ENCODE measurements at places on chromosomes 4 and X. TPM values are rescaled to one million over a fixed set of nuclear protein-coding genes. Genes with fewer than 3 reads are reported as not detected.

DNA sequence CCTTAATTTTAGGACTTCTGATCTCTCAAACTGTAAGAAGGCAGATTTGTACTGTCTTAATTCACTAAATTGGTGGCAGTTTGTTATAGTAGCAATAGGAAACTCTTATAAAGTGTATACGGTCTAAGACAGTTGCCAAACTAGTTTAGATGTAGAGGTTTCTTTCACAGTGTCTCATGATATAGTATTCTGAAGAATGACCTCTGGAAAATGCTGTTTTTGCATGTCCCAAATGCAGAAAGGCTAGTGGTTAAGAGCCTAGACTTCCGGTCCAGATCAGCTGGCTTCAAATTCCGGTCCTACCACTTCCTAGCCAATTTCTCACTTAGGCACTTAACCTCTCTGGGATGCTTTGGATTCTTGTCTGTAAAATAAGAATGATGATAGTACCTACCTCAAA lies 538.5 kb downstream of the CENPC start:
- no peak for DNase-seq

DNA sequence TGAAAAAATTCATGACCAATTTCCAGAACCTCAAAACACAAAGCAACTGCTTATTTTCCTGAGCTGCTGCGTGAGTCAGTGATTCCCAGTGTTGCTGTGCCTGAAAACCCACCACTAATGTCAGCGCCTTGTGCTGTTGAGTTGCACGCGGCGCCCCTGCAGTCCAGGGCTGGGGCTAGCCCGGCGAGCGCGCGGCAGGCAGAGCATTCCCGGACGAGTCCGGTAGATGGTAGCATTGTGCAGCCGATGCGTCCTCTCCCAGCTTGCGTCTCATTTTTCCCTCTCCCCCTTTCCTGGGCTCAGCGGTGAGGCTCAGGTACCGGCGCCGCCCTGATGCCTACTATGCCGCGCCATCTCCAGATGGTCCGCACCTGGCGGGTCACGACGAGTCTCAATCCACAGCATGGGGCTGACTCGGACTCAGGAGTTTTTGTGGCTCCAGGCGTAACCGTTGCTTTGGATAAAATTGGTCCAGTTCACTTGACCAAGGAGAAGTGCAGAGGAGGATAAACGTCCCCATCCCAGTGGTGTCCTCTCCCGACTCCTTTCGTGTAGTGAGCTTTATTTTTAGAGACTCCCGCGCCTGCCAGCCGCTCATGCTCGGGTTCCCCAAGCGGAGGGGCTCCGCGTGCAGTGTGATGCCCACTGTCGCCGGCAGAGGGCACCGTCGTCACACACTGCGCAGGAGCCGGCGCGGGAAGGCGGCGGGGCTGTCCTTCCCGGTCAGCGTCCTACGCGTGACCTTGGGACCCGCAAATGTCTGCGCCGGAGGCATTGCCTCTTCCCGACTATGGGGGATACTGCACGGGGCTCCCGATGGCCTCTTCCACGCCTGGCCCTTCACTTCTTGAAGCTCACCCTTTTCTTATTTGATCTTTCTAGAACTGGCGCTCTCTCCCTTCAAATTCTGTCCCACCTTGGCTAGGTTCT lies 53.6 kb upstream of the IGFBP7 start:
- DNase-seq: peak; percentile 90

DNA sequence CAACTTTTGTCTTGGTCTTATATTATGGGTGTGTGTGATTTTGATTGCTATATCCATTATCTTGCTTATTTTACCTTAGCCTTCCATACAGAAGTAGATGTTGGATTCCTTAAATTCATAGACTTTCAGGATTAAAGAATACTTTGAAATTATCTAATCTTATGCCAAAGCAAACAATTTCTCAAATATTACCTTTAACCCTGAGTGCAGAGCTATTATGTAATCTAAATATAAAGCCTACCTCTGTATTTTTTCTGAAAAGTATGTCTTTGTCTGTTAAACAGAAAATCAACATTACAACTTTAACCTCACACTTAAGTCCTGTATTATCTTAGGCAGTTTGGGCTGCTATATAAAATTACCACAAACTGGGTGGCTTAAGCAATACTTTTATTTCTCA lies 782.5 kb downstream of the STIM2 start:
- DNase-seq: no peak

- DNase-seq: no peak
Measured at GRCh38 chr4:56475917-56476316, 8.5 kb downstream of the SRP72 start.

- peak; percentile 25 for DNase-seq
Measured at GRCh38 chr4:84994280-84994679, 27.8 kb upstream of the WDFY3 start.

DNA sequence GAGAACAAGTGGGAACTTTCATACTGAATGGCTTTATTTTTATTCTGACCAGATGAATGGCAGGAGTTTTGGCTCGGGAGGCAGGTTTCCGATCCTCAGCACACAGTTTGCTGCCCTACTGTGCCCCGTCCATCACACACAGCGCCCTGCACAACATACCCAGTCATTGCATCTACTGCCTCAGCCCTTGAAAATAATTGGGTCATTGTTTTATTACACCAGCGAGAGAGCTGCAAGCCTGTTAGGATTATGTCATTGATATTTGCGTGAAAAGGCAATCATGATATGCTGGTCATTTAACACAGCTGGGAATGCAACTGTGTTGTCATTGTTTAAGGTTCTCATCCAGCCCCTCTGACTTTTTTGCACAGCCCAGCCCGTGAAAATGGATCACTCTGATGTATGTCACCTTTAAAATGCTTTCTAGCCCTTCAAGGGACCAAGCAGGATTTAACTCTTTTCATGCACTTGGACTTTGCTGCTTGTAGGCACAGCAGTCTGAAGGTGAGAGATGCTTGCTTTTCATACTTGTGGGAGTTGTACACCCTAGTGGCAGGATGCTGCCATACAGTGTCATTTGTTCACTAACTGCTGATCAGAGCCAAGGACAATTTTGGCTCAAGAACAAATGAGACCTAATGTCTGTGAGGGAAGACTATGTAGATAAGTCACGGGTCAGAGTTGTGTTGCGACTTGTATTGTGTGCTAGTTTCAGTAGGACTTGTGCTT lies 62.3 kb downstream of the RTL9 start:
- peak; percentile 34 for DNase-seq

DNA sequence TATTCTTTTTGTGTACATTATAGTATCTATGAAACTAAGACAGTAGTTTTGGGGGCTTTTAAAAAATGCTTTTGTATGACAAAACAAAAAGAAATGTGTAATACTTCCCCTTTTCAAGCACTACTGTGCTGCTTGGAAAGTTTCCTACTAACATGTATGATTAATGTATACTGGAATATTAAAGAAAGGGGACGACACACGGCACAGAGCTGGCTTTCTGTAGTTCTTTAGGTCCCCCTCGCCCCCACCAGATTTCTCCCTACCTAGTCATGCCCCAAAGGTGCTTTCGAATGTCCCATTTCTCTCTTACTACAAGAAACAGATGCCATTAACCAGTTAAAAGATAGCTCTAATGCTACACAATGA lies 1.6 kb upstream of the AP1S2 start:
- DNase-seq: no peak

DNA sequence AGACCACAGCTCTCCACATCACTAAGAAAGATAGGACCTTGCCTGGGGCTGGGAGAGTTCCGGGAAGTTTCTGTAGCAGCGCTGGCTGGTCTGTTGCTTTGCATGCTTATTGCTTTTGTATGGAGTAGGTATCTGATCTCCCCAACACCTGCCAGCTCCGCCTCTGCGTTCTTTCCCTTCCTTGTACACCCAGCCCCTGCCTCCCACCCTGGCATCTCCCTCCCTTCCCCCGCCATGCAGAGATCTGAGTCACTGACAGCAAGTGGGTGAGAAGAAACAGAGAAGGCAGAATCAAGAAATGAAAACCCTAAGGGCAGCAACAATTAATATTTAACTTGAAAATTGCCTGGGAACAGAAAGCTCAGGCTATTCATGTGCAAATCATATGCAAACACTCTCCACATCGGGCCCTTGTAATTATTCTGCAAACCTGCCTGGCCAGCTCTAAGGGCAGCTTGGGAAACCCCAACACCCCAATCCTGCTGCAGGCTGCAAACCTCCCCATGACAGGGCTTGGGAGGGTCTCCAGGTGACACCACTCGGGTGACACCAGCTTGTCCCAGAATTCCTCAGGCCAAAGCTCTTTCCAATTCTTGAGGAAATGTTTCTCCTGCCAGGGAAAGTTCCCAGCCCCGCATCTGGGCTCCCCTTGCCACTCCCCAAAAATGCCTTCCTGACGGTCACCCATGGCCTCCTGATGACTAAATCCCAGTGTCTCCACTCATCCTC lies 257.2 kb downstream of the FBXW7 start:
- no peak for DNase-seq

GRCh38 chr4:113446019-113446418 lies 315.5 kb downstream of the CAMK2D start:
- peak; percentile 95 for DNase-seq

DNA sequence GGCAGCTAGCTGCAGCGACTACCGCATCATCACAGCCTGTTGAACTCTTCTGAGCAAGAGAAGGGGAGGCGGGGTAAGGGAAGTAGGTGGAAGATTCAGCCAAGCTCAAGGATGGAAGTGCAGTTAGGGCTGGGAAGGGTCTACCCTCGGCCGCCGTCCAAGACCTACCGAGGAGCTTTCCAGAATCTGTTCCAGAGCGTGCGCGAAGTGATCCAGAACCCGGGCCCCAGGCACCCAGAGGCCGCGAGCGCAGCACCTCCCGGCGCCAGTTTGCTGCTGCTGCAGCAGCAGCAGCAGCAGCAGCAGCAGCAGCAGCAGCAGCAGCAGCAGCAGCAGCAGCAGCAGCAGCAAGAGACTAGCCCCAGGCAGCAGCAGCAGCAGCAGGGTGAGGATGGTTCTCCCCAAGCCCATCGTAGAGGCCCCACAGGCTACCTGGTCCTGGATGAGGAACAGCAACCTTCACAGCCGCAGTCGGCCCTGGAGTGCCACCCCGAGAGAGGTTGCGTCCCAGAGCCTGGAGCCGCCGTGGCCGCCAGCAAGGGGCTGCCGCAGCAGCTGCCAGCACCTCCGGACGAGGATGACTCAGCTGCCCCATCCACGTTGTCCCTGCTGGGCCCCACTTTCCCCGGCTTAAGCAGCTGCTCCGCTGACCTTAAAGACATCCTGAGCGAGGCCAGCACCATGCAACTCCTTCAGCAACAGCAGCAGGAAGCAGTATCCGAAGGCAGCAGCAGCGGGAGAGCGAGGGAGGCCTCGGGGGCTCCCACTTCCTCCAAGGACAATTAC lies 1.4 kb downstream of the AR start:
- DNase-seq: peak; percentile 63

DNA sequence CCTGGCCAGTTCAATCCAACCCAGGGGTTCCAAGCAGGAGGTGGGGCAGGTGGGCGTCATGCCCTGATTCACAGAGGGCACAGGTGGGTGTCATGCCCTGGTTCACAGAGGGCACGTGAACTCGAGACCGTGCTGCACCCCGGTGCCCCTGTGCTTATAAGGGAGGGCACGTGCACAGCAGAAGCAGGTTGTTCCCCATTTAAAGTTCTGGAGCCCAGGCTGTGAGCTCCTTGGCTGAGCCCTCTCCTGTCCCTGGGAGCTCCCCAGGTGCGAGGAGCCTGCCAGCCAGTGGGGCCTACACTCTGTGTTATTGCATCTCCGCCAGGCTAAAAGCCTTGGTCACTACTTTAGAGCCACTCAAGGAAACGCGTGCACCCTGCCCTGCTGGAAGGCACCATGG lies 3.2 kb upstream of the CPZ start:
- DNase-seq: no peak

DNA sequence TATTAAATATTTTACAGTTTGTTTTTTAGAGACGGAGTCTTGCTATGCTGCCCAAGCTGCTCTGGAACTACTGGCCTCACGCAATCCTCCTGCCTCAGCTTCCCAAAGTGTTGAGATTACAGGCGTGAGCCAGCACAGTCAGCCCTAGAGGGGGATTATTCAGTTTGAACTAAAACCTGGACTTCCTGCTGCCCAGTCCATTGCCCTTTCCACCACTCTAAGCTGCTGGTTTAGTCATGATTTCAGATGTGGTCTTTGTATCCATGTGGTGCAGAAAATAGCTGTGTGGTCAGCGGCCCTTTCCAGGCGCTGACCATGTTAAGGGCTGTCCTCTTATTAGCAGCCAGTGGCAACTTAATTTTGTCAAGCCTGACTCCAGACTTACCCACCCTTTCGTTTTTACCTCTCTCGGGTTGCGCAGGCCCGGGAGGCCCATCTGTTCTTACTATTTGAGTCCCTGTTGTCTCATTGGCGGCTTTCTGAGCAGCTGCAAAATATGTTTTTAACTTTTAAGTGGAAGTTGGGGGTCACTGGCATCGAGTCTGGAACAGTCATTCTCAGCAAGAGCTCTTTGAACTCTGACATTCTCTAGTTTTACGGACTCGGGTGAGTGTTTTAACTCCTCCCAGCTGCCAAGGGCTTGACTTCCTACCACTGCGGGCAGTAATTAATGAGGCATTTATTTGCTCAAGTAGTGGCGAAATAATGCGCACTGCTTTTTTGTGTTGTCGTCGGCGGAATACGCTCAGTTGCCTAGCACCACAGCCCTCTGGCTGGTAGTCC lies 773 bp upstream of the VMA21 start:
- peak; percentile 77 for DNase-seq

DNA sequence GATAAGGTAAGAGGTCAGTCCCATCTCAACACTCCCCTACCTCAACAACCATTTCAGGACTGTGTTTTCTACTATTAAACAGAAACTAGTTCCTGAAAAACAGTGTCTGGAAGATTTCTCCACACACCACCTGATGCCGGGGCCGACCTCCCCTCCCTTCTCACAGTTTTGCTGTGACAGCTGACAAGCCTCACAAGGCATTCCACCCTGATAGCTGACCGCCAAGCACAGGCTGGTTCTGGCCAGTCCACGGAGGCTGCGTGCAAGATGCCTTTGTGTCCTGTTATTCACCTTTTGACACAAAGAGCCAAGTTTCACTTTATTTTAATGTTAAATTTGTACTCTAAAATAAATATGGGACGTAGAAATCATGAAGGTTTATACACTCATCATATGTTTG lies 758.6 kb downstream of the PDHA2 start:
- no peak for DNase-seq

- peak; percentile 21 for DNase-seq
Measured at GRCh38 chrX:133249266-133250058, 31.3 kb upstream of the TFDP3 start.

GRCh38 chr4:184895012-184895695 lies 69.4 kb upstream of the ACSL1 start:
- no peak for DNase-seq

CLDN34 gene
- polyA plus RNA-seq: not detected

DRD5 gene
- not detected for polyA plus RNA-seq

FREM3 gene
- not detected for polyA plus RNA-seq

IL1RAPL1 gene
- polyA plus RNA-seq: not detected

KCND1 gene
- 0.69 TPM for polyA plus RNA-seq

AFM gene
- not detected for polyA plus RNA-seq

COL4A5 gene
- 5.3 TPM for polyA plus RNA-seq

GPR50 gene
- not detected for polyA plus RNA-seq
